Activated CD8-positive, alpha-beta T cell treated with anti-CD3 and anti-CD28 coated beads for 36 hours (primary cell): ENCODE measurements at places on chromosomes 7 and 10.

DNA sequence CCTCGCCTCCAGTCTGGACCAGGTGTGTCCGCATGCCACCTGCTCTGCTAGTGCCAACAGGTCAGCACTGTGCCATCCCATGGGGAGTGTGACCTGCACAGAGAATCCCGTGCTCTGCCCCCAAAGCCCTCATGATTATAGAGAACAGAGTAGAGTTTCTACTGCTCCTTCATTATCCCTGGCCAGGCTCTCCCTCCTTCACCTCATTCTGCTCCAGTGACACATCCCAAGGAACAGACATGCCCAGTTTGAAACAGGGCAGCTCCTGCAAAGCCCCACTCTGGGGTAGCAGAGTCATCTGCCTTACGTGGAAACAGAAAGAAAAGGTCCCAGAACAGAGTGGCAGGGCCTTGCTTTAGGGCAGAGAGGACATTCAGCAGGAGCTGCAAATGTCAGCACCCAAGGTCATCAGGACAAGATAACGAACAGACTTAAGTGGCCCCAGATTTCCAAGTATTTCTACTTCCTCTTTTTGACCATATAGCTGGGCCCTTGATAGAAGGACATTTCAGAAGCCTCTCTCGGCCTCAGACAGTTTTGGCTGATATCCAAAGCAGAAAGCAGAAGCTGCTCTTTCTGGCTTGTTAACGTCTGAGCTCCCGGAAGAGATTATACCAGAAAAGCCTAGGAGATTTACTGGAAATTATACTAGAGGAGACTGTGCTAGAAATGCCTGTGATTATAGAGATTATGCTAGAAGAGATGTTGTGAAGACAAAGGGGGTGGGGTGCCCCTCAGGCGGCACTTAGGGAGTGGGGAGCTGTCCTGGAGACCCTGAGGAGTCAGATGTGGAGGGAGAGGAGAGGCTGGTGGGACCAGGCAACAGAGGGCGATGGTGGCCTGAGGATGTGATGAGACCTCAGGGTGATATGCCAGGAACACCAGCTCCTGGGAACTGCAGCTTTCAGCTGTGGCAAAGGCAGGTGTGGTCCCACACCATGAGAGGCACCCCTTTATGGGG lies 12.6 kb downstream of the TMEM176B start:
- DNase-seq, result no peak

GRCh38 chr7:135263321-135263970 lies 29.8 kb downstream of the STRA8 start:
- no peak for DNase-seq

- no peak for DNase-seq
Observed at GRCh38 chr7:47367369-47367768, 214.5 kb downstream of the TNS3 start.

GRCh38 chr10:96746503-96746902 lies 26.2 kb upstream of the PIK3AP1 start:
- no peak for DNase-seq

- DNase-seq, result no peak
Observed at GRCh38 chr7:102912742-102913141, at the start of gene LRRC17. Gene LRRC17, plus strand, starts transcription at chr7:102913000. Its CDS starts 20,914 bp downstream, at chr7:102933914.

DNA sequence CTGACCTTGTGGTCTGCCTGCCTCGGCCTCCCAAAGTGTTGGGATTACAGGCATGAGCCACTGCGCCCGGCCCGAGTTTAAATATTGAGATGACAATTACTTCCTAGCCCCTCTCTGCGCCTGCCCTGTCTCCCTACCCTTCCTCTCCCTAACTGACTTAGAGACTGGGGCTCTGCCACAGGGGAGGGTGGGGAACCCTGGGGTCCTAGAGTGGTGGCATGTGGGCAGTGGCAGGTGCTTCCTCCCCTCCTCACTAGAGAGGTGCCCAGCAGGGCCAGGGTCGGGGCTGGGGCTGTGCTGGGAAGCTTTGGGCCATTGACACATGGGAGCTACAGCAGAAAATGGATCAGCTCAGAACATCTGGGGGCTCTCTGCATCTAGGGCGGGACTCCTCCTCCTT lies 7.0 kb upstream of the ACHE start:
- DNase-seq, result no peak

DNA sequence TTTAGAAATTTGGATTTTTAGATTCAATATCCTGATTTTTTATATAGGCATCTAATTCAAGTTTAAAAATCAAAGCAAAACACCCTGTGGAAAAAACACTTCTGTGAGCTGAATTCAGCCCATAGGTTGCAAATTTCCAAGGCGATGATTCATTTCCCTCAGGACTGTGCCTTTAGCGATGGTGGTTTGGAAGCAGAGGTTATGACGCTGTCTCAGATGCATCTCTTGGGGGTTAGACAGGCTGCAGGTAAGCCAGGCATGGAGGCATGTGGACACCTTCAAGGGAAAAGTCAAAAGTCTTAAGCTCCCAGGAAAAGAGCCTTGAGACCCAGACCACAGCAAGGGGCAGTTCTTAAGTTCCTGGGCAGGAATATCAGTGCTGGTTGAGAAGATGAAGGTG lies 9.5 kb upstream of the FRA10AC1 start:
- no peak for DNase-seq

GRCh38 chr10:68406815-68407548 lies at the start of gene RUFY2:
Gene RUFY2, minus strand, starts transcription at chr10:68407277. Its CDS starts 88 bp downstream, at chr10:68407189.
- DNase-seq, result peak; percentile 80

GRCh38 chr10:46052057-46052790 lies 6.2 kb upstream of the MSMB start:
- no peak for DNase-seq

DNA sequence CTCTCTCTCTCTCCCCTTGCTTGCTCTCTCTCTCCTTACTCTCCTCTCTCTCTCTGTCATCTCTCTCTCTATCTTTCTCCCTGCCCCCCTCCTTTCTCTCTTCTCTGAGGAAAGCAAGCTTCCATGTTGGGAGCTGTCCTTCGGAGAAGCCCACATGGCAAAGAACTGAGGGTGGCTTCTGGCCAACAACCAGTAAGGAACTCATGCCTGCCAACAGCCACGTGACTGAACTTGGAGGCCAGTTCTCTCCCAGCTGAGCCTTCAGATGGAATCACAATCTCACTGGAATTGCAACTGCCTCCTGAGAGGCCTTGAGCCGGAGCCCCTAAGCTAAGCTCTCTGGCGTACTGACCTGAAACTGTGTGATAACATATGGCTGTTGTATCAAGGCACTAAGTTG lies 12.0 kb upstream of the DHTKD1 start:
- DNase-seq, result no peak

DNA sequence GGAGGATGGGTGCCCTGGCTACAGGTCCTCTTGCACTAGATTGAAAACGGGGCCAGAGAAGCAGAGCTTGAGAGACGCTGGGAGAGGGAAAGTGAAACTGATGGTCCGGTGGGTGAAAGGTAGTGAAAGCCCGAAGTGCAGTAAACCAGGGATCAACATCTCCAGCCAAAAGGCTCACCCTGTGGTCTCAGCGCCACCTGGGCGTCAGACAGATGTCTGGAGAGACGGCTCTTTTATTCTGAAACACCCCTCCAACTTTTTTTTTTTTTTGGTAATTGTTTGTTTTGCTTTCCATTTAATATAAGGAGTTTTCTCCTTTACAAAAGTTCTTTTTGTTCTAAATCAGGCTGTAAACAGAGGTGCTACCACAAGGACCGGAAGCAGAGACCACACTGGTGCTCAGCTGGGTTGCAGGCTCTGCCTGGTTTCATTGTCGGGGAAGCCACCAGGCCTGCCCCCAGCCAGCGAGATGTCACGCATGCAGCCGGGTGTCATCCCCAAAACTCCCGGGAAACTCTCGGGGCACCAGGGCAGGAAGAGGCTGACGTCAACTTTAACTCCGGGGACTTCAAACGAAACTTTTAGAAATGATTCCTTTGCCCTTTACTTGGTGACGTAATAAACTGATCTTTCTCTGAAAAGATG lies 11.2 kb downstream of the IL2RA start:
- DNase-seq, result peak; percentile 98

- no peak for DNase-seq
Observed at GRCh38 chr10:101144053-101144452, 13.0 kb downstream of the TLX1 start.

DNA sequence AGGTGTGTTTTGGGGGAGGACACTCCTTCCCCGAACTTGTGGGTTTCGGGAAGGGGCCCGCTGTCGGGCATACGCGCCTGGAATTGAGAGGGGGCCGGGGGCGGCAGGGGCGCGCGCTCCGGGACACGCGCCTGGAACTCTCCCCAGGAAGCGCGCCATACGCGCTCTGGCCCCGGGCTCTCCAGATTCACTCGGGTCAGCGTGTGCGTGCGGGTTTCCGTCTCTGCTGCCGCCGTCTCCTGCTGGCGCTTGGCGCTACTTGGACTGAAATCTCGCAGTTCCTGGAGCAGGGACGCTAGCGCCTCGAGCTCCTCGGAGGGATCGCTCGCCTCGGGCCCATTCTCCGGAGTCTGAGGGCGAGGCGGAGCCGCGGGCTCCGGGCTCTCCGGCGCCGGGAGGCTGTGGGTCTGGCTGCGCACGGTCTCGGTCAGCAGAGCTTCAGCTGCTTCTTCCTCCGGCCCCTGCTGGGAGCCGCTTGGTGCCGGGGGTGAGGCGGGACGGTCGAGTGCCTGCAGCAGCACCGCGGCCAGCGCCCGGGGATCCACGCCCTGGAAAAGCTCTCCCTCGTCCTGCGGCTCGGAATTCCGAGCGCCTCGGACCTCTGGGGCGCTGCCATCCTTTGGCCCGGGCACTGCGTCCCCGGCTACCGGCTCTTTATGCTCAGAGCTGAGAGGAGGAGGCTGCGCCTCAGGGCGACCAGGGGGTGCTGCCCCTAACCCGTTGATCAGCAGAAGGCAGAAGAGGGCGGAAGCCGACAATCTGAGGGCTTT lies 1.1 kb downstream of the VGF start:
- DNase-seq, result no peak

DNA sequence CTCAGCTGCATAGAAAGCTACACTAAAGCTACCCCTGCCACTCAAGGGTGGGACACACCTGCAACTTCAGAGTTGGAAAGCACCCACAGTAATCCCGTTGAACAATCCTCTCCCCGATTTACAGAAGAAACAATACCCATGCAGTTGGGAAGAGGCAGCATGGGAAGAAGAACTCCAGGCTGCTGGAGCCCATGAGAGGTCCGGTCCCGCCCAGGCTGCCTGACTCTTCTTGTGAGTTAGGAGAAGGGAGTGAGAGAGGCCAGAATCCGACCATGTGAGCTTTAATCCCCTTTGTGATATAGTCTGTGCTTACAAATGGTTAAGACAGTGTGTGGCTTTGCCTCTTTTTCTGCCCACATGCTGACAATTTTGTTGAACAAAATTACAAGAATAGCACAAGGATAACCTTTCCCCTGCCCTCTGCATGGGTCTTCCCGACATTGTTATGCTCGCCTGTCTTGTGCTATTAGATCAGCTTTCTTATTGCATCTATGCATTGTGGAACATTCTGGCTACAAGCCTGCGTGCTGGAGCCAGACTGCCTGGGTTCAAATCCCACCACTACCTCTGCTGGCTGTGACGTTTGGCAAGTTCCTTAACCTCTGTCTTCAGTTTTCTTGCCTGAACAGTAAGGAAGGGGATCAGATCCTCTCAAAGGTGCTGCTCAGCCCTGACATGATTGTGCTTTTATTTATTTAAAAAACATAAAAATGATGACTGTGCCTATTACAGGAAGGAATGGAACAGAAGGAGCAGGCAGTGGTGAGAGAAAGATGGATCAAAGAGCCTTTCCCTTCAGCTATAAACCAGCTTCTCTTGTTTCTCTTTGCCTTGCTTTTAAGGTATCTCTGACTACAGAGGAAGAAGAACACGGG lies 56.0 kb downstream of the BPGM start:
- no peak for DNase-seq

DNA sequence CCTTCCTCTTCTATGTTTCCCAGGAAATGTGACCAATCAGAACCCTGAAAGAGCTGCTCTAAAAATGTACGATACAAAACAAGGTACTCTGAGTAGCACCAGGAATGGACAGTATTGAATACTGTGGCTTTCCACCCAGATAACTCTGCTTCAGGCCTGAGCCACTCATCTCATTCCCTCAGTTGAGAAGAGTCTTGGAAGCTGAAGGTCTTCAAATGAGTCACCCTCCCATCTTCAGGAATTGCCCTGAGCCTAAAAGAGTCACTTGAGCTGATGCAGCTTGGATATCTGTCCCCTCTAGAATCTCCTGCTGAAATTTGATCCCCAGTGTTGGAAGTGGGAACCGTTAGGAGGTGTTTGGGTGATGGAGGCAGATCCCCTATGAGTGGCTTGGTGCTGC lies 210.4 kb downstream of the DGKI start:
- no peak for DNase-seq

DNA sequence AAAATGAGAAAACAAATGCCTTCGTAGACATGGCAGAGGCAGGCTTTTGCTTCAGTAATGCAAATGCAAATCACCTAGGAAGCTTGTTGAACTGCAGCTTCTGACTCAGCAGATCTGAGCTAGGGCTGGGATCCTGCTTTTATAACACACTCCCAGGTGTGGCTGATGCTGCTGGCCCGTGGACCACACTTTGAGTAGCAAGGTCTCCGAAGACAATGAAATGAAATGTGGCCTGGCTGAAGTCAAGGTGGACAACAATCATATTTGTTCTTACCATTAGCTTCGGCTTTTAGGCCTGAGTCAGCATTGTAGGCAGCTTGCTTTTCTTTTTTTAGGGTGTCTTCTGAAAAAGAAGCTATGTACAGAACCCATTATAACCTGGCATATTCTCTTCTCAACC lies 26.3 kb downstream of the COL17A1 start:
- no peak for DNase-seq

- no peak for DNase-seq
Observed at GRCh38 chr10:91024541-91024940, 103.7 kb upstream of the ANKRD1 start.

DNA sequence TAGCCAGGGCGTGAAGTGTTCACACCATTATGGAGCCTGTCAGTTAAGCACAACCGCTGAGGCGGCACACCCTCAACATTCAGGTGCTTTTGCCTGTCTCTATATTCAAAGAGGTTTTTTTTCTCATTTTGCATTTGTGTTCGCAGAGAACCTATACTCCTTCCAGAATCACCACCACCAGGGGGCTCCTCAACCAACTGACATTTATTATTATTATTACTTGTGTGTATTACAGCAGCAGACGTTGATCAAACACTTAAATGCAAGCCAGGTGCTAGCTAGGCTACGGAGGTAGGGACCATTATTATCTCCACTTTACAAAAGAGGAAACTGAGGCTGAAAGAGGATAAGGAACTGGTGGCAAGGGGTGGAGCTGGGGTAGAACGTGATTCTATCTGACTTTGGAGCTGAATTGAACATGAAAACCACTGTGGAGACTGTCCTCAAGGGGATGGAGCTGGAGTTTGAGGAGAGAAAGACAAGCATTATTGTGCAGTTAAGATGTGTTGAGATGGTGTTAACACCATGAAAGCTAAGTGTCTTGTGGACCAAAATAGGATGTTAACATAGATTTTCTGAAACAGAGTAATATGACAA lies 133.8 kb upstream of the PLXNA4 start:
- DNase-seq, result peak; percentile 34

DNA sequence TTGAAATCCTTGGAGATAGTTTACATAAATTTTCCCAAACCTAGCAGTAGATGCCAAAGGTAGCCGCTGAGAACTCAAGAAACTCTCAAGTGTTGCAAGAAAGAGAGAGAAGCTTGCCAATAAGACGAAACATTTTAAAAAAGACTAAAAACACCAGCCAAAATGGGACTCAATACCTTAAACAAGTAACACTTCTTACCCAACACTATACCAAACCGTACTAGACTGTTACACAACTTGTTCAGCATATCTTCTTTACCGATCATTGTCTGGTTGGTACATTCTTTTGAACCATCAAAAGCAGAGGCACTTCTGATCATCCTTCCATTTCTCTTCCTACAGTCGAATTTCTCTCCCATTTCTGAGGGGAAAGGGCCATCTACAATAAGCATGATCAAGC lies 4.8 kb upstream of the PTPN12 start:
- DNase-seq, result no peak

- DNase-seq, result no peak
Observed at GRCh38 chr10:28938745-28939144, 261.4 kb downstream of the BAMBI start.
